ENCODE measurements at places on chromosomes 7 and 10. TPM values are rescaled to one million over a fixed set of nuclear protein-coding genes. Genes with fewer than 3 reads are reported as not detected.

DNA sequence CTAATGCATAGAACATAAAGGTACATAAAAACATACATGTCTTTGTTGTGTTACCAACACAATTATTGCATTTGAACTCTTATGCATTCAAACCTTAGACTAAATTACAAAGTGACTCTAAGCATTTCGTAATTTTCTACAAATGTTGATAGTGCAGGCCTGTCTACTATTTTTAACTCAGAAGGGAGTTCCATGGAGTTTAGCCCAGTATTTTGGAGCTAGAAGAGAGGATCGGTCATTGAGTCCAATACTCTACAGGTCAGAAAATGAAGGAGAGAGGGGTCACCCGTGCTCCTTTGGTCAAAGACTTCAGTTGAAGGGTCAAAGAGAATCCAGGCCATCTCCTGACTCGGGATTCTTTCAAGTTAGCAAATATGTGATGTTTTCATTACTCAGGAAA, 55.3 kb upstream of the SRRM3 start:
- DNase-seq, result no peak

DNA sequence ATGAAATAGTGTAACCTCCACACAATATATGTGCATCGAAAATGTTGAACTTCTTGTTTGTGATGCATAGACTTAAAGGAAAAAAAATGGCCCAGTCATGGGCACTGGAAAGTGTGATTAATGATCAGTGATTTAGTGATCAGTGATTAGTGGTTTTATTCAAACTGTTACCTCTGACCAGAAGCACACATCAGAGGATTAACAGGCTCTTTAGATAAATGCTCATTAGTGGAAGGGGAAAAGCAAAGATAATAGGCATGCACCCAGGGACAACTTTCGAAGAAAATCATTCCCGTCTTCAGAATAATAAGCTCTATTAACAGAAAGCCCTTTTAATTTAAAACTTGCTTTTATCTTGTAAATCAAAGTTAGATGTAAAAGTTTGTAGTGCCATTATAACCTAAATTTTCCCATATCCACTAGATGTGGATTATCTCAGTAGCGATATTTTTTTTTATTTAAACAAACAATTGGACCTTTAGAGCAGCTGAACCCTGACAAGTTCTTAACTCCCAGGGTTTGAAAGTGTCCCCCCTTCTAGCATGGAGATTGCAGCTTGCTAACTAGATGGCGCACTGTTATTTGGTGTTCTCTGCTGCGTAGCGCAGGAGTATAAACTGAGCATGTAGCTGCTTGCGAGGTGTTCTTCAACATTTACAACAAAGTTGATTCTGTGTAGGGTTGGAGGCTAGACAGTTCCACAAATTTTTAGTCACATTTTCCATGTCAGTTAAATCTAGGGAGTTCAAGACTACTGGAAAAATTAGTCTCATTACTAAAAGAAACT, at the start of gene CREB5:
CREB5 (plus strand) TSS at position 643 of the 787 bp plus-strand sequence. CDS start 397 bp downstream, outside the sequence.
- no peak for DNase-seq

The MUC12 gene
- not detected for total RNA-seq

DNA sequence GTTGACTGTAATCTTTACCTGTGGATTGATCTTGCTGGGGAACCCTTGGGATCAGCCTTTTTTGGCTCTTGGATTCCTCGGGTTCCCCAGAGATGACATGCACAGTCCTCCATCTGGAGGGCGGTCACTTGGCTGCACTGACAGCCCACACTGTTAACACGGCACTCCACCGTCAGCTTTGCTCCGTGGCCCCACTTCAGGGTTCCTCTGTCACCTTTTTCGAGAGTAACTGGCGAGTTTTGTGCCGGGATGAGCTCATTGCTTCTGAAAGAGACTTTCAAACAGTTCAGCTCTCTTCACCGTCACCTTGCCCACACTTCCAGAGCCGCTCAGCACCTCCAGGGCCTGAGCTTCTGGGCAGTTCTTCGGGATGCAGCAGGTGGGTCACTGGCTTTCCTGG, 42.4 kb downstream of the PROSER2 start:
- DNase-seq, result no peak

DNA sequence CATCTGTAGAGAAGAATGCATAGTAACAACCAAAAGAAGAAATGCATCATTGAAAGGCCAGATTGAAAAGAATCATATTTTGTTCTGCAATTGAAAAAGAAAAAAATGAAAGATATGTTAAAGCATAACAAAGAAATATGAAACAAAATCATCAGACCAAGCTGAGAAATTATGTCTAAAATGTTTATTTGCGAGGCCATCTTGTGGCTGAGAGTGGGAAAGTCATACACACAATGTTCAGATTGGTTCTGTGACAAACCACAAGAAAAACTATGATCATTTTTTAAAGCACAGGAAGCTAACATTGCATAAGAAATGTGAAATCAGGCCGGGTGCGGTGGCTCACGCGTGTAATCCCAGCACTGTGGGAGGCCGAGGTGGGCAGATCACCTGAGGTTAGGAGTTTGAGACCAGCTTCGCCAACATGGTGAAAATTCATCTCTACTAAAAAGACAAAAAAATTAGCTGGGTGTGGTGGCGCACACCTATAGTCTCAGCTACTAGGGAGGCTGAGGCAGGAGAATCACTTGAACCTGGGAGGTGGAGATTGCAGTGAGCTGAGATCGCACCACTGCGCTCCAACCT, 36.6 kb downstream of the ABCB5 start:
- DNase-seq, result no peak

- DNase-seq, result no peak
Observed at GRCh38 chr7:91492773-91493172, 228.5 kb downstream of the FZD1 start.

The WEE2 gene
- total RNA-seq, result not detected

DNA sequence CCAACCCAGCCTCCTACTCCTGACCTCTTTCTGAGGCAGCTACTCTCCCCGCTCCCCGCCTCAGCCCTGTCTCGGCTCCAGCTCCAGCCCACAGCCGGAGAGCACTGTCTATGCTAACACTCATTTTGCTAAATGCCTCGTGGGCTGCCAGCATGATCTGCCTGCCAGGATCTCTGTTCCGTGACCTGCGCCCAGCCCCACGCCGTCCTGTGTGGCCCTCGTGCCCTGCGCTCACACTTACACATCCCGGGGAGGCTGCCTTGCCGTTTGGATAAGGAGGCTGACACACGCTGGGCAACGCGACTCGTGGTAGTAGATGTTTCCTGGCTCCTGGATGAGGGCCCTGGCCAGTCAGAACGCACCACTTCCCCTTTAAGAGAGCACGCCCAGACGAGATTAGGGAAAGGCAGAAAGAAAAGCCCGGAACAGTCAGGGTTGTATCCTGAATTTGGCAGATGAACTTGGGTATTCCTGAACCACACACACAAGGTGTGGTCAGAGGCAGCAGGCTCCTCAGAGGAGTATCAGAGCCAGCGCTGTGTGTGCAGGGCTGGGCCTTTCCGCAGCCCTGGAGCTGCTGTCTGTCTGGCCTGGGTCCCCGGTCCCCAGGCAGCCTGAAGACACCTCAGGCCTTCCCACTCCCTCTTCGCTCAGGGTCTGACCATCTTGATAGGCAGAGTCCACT, 97.7 kb upstream of the EFCAB10 start:
- DNase-seq, result peak; percentile 80

DNA sequence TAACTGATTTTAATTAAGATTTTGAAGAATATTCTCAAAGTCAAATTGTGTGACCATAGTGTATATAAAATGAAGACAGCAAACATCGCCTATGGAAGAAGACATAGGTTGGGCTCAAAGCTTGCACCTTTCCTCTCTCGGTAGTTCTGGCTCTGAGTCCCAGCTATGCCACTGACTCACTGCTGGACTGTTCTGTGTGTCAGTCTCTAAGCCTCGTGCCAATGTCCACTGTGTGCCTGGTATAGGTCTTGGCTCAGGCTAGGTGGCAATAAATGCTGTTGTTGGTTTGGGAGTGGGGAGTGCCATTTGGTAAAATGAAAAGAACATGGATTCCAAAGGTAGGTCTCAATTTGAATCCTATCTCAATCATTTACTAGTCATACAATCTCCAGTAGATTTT, 137.5 kb upstream of the RHEB start:
- no peak for DNase-seq

GRCh38 chr10:9382533-9382866, 1328.0 kb downstream of the GATA3 start:
- DNase-seq, result no peak

DNA sequence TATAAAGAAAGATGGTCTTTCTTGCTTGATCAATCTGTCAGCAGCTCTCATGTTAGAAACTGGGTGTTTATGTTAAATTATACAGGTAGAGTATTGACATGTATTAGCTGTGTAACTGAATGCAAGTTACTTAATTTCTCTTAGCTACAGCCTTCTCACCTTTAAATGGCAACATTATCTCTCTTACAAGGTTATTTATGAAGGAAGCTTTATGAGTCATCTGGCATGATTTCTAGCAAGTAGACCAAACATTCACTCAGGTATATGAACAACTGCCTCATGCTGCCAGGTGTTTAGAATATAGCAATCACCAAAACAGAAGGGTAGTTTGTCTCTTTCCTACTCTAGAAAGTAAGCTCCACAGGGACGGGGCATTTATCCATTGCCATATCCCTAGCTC, 8.5 kb downstream of the ARL4A start:
- no peak for DNase-seq

The CHST12 gene
- 15.1 TPM for total RNA-seq

- no peak for DNase-seq
Observed at GRCh38 chr7:11655163-11655562, 176.8 kb downstream of the THSD7A start.

The CDH23 gene
- total RNA-seq, result 5.4 TPM

DNA sequence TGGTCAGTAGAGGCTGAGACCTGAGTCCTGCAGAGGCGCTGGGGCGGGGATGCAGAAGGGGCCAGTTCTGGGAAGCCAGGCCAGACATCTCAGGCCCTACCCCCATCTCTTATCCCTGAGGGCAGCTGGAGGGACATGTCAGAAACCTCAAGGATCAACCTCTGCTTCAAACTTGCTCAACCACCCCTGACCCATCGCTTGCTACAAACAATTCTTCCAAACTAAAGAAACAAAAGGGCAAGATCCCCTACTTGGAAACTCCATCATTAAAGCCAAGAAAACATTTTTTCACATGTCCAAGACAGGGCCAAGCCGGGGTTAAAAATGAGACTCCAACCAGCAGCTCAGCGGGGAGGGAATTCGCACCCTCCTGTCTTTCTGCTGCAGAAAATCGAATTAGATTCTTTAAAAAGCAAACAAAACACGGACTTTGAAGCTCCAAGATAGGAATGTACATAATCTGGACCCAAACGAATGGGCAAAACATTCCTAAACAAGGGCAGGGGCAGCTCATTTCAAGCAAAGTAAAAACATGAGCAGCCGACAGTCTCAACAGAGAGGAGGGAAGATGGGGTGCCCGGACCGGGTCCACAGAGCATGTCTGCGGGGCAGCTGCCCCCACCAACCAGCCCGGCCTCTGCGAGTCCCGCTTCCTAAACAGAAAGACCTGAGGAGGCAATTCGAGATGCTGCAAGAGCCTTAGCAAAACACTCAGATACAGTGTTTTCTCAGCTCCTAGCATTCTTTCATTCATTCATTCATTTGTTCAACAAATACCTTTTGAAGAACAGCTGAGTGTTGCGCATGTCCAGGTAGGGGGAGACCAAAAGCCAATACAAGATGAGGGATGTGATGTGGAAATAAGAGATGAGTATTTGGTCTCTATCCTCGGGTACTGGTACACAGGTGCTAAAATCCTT, 44.8 kb downstream of the CHST15 start:
- DNase-seq, result no peak

- no peak for DNase-seq
Observed at GRCh38 chr7:17672783-17673182, 267.5 kb downstream of the SNX13 start.

- no peak for DNase-seq
Observed at GRCh38 chr10:27138277-27138676, 15.9 kb downstream of the YME1L1 start.

GRCh38 chr10:46216836-46217751, 69.7 kb upstream of the ANTXRL start:
- DNase-seq, result peak; percentile 13

- peak; percentile 55 for DNase-seq
Observed at GRCh38 chr10:69048103-69048502, 39.8 kb upstream of the SRGN start.

The GRID1 gene
- 2.4 TPM for total RNA-seq

The PLEKHS1 gene
- total RNA-seq, result not detected

DNA sequence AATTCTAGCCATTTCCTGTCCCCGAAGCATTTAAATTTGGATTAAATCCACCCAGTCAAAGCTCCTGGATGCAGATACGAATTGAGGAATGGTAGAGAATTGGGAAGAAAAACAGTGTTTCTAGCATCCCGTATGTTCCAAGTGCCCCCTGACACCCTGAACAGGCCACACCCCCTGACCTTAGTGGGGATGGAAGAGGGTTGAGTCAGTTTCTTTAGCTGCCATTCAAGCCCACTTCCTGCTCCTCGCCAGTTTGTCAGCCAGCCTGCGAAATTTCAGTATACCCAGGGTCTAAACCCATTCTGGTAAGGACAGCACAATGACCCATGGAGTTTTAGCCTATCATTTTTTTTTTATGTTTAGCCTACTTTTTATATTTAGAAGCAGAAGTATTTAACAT, 101.1 kb downstream of the PKD1L1 start:
- DNase-seq, result no peak

GRCh38 chr7:80185571-80185970, 50.9 kb downstream of the GNAI1 start:
- DNase-seq, result no peak

DNA sequence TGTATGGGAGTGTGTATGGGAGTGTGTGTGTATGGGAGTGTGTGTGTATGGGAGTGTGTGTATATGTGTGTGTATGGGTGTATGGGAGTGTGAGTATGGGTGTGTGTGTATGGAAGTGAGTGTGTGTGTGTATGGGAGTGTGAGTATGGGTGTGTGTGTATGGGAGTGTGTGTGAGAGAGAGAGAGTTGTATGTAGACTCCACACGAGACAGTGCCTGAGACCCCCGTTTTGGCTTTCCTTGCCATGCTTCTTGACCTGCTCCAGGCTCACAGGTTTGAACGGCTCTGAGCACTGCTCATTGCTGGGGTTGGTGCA, 49.7 kb downstream of the COL17A1 start:
- DNase-seq, result no peak

The H2BK1 gene
- not detected for total RNA-seq

GRCh38 chr7:51217804-51218203, 98.8 kb downstream of the COBL start:
- no peak for DNase-seq

The LAMB1 gene
- total RNA-seq, result 56.1 TPM

- DNase-seq, result no peak
Observed at GRCh38 chr10:71279590-71280170, 39.4 kb upstream of the SLC29A3 start.

DNA sequence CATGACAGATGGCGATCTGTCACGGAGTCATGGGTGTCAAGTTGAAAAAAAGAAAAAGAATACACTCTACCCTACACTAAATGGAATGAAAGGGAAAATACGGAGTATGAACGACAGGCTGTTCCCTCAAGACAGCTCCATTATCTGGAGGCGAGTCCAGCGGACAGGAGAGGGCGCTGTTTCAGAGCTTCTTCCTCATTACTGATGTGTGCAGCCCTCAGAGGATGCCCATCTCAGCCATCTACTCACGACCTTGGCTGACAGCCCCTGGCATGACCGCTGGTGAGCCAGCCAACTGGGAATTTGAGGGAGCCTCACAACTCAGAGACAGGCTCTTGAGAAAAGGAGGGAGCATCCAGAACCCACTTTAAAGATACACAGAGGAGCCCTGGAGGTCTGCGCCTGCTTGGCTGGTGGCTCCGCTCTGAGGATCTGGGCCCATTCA, 49.6 kb upstream of the SMNDC1 start:
- DNase-seq, result peak; percentile 86
